ENCODE measurements at places on chromosomes 1 and 21.

DNA sequence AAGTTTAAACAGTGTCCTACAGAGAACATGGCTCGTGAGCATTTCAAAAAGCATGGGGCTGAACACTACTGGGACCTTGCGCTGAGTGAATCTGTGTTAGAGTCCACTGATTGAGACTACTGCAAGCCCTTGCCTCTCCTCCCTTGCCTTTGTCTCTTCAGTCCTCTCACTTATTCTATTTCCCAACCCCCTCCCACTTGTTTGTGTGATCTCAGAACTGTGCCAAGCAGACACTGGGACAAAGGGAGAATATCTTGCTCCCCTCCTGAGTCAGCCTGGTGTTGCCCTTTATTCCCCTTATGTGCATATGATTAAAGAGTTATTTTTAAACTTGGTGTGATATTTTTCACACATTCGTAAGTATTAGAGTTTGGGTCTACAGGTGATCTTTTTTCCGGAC, 11.1 kb upstream of the RPRD2 start:
- DNase-seq: no peak

- peak; percentile 97 for DNase-seq
Observed at GRCh38 chr1:10528066-10529014, 53.6 kb downstream of the PEX14 start.

- peak; percentile 98 for DNase-seq
Observed at GRCh38 chr21:34807146-34807880, 138.5 kb downstream of the CLIC6 start.

DNA sequence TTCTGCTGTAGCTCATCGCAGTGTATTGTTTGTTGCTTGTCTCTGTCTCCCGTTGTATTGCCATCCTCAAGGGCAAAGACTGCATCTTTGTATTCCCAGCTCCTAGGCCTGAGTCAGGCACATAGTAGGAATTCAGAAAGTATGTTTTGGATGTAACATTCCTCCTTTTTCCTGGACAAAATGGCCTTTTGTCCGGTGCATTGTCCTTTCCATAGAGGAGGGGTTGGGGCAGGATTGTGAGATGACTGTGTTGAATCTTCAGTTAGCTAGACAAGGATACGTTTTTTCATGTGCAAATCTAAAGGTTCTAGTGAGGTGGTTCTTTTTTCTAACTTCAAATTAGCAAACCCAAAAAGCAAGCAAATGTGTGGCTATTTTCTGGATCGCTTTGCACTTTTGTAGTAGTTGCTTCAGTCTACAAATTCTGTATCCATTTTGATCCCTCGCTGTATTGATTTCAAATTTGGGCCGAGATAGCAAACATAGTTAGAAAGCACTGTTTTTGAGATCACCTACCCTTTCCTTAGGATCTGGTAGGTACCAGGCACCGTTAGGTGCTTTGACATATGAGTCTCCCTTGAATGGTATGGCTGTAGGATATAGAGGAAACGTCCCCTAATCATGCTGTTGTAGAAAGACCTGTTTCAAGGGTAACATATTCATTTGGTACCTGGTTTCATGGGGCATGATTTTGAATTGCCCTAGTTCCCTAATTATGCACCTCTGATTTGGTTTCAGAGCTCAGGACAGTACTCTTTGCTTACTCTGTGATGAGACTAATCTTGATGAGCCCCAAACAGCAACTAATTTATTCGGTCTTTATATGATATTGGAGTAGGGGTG, 1.2 kb downstream of the PPP1R8 start:
- no peak for DNase-seq

- DNase-seq: no peak
Observed at GRCh38 chr1:201223852-201224665, 33.4 kb downstream of the IGFN1 start.

DNA sequence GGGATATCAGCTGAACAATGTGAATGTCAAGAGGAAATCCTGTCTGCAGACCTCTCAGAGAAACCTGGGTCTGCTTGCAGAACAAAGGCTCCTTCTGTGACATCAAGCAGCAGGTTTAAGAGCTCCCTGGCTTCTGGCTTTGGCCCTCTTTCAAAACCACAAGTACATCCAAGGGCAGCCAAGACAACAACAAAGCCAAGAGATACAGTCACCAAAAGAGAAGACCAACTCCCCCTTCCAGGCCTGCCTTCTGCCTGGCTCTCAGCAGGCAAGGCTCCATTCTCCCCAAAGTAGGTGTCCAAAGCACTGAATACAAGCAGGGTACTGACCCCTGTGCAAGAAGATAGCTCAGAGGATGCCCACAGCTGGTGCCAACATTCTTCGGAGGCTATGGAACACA, 11.5 kb downstream of the BCAR3 start:
- DNase-seq: no peak

DNA sequence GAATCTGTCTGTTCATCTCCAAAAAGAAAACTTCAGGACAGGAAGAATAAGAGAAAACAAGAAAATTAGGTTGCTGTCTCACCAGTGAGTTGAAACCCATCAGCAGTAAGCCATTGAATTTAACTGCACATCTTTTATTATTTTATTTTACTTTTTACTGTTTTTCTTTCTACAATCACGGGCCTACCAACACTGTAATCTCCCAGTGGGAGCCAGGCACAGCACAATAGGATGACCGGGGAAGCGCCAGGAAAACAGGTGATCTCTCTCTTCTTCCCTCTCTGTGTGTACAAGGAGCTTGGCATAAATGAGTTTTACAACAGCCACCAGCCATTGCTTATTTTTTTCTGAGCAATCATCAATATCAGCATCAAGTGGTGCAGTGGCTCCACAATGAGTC, 113.1 kb upstream of the ESRRG start:
- no peak for DNase-seq

GRCh38 chr1:230415405-230416132, 10.6 kb downstream of the PGBD5 start:
- no peak for DNase-seq

DNA sequence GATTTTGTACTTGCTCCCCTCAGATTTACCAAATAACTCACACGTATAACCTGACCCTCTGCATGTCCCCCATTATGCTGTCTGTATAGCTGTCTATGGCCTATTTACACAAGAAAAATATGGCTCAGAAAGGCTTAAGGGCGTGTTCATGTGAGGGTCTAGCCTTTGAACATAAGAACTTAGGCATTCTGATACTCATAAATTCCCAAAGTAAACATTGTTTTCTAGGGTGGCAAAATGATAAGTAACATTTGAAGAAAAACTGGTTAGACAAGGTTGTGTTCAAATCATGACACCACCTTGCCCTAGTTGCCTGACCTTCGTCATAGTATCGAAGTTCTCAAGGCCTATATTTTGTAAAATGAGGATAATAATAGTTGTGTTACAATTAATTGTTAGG, 394.6 kb downstream of the LRRIQ3 start:
- DNase-seq: no peak

DNA sequence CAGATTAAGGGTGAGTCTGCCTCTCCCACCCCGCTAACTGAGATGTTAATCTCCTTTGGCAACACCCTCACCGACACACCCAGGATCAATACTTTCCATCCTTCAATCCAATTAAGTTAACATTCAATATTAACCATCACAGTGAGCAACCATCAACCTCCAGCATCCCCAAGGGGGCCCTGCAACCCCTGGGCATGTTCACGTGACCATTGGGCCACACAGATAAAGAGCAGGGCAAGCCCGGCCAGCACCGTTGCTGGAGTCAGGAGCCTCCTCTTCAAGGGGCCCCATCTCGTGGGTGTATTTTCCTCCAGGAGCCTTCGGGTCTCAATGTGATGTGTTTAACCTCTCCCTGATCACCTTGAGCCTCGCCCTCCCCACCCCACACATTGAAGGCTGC, 8.0 kb upstream of the GPR157 start:
- DNase-seq: no peak

- DNase-seq: no peak
Observed at GRCh38 chr1:45753248-45754037, 3.0 kb upstream of the IPP start.

- no peak for DNase-seq
Observed at GRCh38 chr1:187045371-187045770, 216.6 kb downstream of the PLA2G4A start.

DNA sequence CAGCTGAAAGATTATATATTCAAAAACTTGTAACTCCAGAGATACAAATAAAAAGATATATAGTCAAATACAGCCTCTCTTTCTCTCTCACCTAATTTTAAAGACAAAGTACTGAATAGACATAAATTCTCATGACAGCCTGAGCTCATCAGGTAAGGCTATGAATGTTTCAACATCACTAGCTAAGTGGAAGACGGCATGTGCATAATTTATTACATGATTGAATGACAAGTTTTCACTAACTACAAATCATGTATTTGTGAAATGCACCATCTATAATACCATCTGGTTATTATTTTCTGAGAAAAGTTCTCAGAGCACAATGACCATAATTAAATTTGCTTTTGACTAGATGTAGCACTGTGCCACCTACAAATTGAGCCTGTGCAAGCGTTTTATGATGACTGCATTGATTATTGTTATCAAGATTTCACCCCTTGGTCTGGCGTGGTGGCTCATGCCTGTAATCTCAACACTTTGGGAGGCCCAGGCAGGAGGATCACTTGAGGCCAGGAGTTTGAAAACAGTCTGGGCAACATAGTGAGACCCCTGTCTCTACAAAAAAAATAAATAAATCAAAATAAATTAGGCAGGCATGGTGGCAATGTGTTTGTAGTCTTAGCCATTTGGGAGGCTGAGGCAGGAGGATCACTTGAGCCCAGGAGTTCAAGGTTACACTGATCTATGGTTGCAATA, 128.2 kb downstream of the APP start:
- DNase-seq: no peak

DNA sequence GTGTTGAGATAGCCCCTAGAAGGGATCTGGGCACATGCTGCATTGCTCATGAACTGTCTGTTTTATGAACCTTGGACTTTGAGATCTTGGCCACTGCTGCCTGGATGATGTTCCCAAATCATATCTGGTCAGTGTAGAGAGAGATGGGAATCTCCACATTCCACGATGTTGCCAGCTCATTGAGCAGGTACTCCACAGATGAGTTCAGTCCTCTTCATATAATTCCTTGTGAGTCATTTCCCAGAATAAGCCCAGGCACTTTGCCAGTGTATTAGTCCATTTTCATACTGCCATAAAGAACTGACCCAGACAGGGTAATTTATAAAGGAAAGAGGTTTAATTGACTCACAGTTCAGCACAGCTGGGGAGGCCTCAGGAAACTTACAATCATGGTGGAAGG, 254.0 kb upstream of the RUNX1 start:
- DNase-seq: peak; percentile 95

DNA sequence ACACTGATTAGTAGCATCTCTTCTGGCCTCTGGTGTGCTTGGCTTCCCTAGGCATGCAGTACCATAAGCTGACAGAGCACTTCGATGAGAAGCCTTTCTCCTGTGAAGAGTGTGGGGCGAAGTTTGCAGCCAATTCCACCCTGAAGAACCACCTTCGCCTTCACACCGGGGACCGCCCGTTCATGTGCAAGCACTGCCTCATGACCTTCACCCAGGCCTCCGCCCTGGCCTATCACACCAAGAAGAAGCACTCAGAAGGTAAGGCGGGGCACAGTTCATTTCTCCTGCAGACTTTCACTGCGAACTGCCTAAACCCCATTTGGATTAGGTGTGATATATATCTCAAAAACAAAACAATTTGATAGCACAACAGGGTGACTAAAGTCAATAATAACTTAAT, 50.4 kb upstream of the EPHA8 start:
- no peak for DNase-seq

- peak; percentile 79 for DNase-seq
Observed at GRCh38 chr1:224592636-224593582, 23.2 kb upstream of the CNIH3 start.

DNA sequence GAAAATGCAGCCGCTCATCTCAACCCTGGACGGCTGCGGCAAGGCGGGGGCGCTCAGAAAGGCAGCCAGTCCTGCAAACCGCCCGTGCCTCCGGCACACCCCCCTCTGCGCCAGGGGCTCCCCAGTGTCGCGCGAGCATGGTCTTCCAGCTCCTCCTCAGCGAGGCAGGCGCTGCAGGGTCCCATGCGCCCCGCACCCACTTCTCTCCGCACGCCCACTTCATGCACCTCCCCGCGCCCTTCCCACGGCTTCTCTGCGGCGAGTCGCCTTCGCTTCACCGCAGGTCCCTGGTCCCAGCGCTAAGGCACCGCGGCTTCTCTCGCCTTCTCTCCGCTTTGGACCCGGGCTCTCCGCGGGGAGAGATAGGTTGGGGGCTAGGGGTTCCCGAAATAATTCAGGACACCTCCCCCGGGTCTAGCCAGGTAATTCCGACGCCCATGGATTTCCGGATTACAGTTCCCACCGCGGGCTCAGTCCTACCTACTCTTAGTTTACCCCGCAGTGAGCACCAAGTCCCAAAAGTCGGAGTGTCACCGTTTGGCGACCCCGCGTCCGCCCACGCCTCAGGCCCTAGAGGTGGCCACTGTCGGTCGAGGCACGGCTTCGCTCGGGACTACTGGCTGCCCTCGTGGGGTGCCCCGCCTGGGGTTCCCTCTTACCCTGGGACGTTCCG, 67.5 kb downstream of the SYT2 start:
- no peak for DNase-seq

- DNase-seq: no peak
Observed at GRCh38 chr1:35881850-35882273, 1.1 kb upstream of the AGO1 start.

GRCh38 chr1:161128591-161129420, 3.7 kb downstream of the DEDD start:
- no peak for DNase-seq

DNA sequence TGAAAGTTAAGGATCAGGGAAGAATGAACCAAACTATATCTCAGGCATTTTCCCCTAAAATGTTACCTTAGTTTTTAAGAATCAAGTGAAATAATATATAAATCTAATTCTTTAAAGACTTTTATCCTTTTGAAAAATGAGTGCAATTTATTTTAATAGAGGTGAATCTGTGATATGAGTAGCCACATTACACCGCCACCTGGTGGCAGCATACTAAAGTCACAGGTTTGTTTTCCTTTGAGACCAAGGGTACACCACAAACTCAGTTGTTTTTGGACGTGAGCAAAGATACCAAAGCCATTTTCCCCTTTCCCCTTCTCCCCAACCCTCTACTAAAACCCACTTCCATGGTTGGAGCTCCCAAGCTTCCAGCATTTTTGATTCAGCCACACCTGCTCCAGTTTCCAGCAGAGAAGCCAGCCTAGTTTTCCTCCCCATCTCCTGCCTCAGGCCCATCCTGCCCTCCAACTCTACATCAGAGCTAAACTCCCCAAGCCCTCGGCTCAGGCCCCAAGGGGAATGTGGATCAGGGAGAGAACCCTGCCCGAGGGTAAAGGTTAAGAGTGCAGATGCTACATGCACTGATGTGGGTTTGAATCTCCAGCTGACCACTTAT, 22.9 kb upstream of the LDLRAP1 start:
- no peak for DNase-seq
